EH (cell line): ENCODE measurements at places on chromosomes 16 and 17.

DNA sequence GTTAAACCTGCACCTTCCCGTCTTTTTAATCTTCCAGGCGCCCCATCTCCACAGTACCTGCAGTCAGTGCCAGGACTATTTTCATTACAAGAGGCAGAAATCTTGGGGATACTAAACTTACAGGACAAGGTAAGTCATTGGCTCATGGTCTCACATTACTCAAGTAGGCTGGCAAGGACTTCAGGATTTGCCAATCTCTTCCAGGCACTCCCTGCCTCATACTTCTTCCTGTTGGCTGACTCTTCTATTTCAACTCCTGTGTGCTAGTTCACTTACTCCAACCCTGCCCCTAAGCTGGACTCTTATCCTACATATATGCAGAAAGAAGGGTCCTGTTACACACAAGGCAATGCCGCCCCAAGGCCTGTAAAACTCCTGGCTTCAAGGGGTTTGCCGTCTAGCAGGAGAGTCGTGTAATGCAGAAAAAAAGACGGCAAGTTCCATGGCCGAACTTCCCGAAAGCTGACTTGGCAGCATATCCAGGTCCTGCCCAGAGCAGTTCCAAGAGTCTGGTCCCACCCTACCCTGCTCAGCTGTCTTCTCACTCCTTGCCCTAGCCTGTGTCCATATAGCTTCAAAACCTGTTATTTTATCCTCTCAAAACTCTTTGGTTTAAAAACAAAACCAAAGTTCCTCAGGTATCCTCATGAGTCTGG is 14.8 kb downstream of the ERN1 start:
- DNase-seq, result no peak

GRCh38 chr17:29918922-29919856 is 10.8 kb downstream of the SSH2 start:
- peak; percentile 65 for DNase-seq

DNA sequence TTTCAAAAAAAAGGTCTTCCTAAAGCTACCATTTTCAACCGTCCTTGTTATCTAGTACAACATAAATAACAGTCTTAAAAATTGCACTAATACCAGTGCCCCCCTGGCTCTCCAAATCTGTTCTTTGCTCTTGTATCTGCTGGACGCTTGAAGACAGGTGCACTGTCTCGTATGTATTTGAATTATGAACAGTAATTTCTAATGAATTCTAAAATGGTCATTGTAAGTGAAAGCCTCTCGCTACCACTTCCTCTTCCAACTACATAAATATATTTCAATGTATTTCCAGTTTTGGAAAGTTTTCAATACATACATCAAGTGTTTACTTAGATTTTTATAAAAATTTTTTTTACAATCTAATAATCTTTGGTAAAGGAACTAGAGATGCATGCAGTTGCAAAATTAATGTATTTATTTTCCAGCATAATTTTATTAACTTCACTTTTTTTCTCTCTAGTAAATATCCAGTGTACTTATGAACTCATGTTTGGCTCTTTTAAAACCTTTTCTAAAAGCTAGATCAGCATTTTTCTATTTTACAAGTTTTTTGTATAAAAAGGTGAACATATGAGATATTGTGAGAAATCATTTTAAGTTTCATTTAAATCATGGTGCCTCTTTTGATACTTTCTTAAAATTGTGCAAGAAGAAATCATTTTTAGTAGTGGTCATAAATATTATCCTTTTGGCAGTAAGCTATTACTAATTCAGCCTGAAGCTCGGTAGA is 31.0 kb downstream of the ERCC4 start:
- DNase-seq, result no peak

DNA sequence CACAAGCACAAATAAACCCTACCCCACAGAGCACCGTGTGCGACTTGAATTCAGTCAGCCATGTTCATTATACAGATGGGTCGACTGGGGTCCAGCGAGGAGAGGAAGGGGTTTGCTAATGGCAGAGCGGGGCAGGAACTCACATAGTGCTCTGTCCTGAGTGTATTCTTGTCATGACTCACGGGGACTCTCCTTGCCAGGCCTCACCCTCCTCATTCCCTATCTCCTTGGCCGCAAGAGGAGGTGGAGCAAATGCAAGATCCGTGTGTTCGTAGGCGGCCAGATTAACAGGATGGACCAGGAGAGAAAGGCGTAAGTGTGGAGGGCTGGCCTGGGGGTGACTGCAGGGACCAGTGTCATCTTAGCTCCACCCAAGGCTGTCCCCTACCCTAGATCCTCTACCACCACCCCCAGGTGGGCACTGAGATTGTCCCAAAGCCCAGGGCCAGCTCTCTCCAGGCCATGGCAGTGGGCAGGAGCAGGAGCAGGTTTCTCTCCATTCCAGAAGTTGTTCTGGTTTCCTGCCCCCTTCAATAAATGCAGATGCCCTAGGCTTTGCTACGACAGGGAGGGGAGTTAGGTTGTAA is 29.4 kb downstream of the SLC12A3 start:
- DNase-seq, result no peak

DNA sequence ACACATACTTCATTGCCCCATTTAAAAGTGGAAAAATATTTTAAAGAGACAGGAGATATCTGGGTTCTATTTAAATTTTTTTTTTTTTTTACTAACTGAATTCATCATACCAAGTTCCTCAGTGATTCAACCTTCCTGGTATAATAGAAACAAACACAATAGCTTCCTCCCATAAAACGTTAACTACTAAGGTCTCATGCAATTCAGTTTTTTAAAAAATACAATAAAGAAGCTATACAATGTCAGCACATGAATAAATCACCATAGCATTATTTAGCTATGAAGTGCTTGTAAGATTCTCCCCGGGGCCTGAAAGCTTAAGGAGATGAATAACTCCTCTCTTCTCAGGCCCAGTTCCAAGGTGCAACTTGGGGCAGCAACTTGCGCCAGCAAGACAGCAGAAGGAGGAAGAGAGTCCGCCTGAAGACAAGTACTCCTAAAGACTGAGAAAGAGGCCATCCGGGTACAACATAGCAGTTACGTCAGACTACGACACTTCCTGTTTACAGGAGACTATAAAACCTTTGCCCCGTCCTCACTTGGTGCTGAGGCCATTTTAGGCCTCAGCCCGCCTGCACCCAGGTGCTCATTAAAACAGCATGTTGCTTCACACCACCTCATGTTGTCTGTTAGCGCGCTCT is 81.5 kb downstream of the MYO1D start:
- DNase-seq, result no peak

DNA sequence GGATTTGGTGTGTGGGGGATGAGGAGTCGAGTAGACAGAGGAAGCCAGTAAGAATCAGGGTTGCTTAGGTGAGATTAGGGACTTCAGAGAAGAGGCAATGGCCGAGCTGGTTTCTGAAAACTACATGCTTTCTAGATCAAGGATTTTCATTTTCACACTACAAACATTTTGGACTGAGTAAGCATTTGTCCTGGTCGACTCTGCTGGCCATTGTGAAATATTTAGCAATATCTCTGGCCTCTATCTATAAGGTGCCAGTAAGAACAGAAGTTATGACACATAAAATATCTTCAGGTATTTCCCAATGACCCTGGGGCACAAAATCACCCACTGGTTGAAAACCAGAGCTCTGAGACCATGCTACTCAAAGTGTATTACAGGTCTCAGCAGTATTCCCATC is 1275.1 kb upstream of the CDH8 start:
- no peak for DNase-seq

DNA sequence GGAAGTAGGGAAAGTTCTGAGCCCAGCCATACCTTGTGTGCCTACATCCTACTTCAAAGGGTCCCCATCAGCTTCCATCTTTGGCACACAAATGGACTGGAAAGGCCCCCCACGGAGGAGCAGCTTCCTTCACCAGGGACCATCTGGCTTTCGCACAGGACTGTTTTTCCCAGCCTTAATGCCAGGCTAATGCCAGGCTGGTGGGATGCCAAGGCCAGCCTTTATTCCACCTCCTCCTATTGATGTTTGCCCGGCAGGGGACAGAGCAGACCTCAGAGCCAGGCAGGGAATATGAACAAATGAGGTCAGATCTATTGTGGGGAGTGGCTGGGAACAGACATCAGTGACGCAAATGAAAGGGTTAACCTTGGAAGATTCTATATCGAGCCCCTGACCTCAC is 5.7 kb downstream of the GPR179 start:
- DNase-seq, result no peak

GRCh38 chr17:29778956-29779811 is 150.8 kb downstream of the SSH2 start:
- peak; percentile 61 for DNase-seq

DNA sequence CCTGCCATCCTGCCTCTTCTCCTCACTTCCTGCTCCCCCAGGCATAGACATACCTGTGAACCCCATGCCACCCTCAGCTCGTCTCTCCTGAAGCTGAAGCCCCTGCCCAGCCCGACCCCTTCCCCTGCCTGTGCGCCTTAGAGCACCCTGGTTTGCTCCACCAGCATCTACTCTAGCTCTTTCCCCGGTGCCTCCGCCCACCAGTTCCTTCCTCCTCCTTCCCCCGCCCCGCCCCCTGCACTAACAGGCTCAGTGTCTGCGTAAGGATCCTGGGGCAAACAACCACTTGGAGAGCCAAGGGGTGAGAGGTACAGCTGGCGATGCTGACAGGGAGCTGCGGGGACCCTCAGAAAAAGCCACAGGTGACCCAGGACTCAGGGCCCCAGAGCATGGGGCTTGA is 1.9 kb downstream of the GPR142 start:
- DNase-seq, result no peak

DNA sequence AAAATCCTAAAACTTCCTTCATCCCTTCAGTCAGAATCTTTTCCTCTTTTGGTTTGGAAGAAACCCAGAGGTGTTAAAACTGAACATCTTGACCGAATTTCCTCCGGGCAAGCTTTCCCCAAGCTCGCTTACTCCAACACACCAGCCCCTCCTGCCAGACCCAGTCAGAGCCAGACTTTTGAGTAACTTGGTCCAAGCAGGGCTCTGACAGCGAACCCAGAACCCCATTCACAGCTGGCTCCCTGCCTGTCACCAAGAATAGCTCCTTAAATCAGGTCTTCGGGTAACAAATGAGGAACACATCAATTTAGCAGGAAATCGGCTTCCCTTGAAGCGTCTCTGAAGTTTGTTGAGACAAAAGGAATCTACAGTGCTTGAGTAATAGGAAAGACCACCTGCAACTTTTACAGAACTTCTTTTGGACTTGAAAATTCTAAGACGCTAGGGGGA is 27.3 kb downstream of the GAS7 start:
- no peak for DNase-seq

- no peak for DNase-seq
These were observed 116.2 kb upstream of the ELAC2 start for GRCh38 chr17:13134076-13134475.

GRCh38 chr16:67443265-67443664 is 12.3 kb downstream of the HSD11B2 start:
- DNase-seq, result no peak

DNA sequence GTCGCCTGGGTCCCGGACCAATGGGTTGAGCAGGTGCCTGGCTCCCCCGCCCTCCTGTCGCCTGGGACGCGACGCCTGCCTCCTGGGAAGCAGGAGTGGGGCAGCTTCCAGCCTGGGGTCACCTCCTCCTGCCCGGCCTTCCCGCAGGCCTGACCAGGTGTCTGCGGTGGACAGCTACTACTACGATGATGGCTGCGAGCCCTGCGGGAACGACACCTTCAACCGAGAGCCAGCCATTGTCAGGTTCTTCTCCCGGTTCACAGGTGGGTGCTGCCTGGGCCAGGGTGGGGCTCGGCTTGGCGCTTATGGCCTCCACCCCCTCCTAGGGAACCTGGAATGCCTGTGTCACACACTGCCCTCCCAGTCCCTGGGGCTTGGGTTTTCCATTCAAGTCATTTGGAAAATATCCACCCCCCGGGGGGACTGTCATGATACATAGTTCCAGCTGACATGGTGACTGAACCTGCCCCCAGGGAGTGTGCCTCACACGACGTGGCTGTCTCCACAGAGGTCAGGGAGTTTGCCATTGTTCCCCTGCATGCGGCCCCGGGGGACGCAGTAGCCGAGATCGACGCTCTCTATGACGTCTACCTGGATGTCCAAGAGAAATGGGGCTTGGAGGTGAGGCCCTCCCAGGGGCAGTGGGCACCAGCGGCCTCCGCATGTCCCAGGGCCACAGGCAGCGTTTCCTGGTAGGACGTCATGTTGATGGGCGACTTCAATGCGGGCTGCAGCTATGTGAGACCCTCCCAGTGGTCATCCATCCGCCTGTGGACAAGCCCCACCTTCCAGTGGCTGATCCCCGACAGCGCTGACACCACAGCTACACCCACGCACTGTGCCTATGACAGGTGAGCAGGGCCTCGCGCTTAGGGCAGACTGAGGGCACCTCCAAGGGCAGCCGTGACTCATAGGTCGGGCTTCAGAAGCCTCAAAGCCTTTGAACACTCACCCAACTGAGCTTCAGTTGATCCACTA is 2.3 kb downstream of the DNASE1 start:
- DNase-seq, result no peak

DNA sequence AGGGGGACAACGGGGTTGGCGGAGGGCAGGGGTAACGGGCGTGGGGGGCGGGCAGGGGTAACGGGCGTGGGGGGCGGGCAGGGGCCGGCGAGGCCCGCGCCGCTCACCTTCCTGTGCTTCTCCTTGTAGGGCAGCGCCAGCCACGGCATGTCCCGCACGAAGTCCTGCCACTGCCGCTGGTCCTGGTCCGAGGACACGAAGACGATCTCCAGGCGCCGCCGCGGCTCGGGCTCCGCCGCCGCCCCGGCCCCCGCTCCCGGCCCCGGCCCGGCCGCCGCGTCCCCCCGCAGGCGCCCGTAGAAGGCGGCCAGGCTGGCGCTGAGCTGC is 401 bp downstream of the NXN start:
- no peak for DNase-seq

DNA sequence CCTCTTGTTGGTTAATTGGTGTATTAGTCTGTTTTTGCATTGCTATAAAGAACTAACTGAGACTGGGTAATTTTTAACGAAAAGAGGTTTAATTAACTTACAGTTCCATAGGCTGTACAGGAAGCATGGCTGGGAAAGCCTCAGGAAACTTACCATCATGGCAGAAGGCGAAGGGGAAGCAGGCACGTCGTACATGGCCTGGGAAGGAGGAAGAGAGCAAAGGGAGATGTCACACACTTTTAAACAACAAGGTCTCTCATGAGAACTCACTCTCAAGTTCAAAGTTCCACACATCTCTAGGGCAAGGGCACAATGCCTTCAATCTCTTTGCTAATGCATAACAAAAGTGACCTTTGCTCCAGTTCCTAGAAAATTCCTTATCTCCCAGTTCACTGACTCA is 125.0 kb upstream of the IRX5 start:
- DNase-seq, result no peak

DNA sequence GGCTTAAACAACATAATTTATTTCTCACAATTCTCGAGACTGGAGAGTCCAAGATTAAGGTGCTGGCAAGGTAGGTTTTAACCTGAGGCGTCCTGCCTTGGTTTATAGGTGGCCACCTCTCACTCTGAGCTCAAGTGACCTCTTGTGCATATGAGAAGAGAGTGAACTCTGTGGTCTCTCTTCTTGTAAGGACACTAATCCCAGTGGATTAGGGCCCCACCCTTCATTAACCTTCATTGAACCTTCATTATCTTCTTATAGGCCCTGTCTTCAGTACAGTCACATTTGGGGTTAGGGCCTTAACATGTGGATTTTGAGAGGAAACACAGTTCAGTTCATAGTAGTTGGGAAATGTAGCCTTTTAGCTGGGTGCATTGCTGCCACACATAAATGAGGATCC is 57.1 kb downstream of the MAP2K4 start:
- DNase-seq, result no peak
